ENCODE measurements at places on chromosomes 5 and 9. TPM values are rescaled to one million over a fixed set of nuclear protein-coding genes. Genes with fewer than 3 reads are reported as not detected.

SNAPC4 gene
- total RNA-seq, result 9.6 TPM

HAVCR2 gene
- 2.2 TPM for total RNA-seq

IL4 gene
- not detected for total RNA-seq

ADAMTS16 gene
- 0.17 TPM for total RNA-seq

SPINK13 gene
- total RNA-seq, result not detected

CATSPER3 gene
- 0.17 TPM for total RNA-seq

AMBP gene
- 0.17 TPM for total RNA-seq

ATOX1 gene
- total RNA-seq, result 99.6 TPM

SCAMP1 gene
- 52.6 TPM for total RNA-seq

ADAMTS13 gene
- 6.0 TPM for total RNA-seq

MYOT gene
- not detected for total RNA-seq

NUTM2F gene
- not detected for total RNA-seq

GFI1B gene
- not detected for total RNA-seq

PCDHGC4 gene
- 6.0 TPM for total RNA-seq

MARCOL gene
- not detected for total RNA-seq

PLCXD3 gene
- total RNA-seq, result under 0.01 TPM

PRRX2 gene
- total RNA-seq, result 50.0 TPM

TNC gene
- total RNA-seq, result 85.3 TPM

TOR4A gene
- total RNA-seq, result 28.9 TPM

GTF3C4 gene
- total RNA-seq, result 14.9 TPM

SPATA31A3 gene
- total RNA-seq, result not detected

SH3RF2 gene
- total RNA-seq, result 1.0 TPM

DMAC1 gene
- total RNA-seq, result 7.9 TPM

ACOT12 gene
- 2.2 TPM for total RNA-seq

PDLIM7 gene
- total RNA-seq, result 79.7 TPM

CMYA5 gene
- 11.2 TPM for total RNA-seq

COL15A1 gene
- total RNA-seq, result 12.6 TPM

AGXT2 gene
- 0.17 TPM for total RNA-seq

PCA3 gene
- not detected for total RNA-seq

TXNDC8 gene
- not detected for total RNA-seq
